Myocyte (in vitro differentiated cells): ENCODE measurements at places on chromosomes 4 and X. TPM values are rescaled to one million over a fixed set of nuclear protein-coding genes. Genes with fewer than 3 reads are reported as not detected.

- DNase-seq, result no peak
Observed at GRCh38 chrX:29024871-29025270, 437.6 kb downstream of the IL1RAPL1 start.

GRCh38 chr4:181264893-181265292, 978.3 kb upstream of the TENM3 start:
- no peak for DNase-seq

GRCh38 chrX:130560544-130560943, 158.8 kb downstream of the RBMX2 start:
- no peak for DNase-seq

Gene PGAM4
- not detected in 2 replicates for total RNA-seq

DNA sequence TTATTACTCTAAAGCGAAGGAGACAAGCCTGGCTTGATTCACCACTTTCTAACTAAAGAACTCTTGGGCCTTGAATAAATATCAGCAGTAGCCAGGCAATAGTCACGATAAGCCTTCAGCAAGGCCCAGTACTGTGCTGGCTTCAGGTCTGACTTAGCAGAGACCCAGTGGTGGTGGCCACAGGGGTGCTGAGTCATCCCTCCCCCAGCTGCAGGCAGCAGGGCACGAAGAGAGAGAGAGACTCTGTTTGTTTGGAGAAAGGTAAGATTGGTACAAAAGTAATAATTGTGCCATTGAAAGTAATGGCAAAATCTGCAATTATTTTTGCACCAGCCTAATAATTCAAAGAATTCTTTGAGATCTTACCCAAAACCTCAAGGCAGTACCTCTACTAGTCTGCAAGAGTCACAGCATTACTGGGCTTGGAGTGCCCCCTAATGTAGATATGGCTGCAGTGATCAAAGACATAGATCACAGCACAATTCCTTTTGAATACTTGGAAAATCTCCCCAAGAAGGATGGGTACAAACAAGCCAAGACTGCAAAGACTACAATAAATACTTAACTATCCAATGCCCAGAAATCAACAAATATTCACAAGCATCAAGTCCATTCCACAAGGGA, 159.5 kb upstream of the USP38 start:
- peak; percentile 72 for DNase-seq

GRCh38 chrX:39174241-39174771, 373.0 kb downstream of the MID1IP1 start:
- DNase-seq, result no peak

DNA sequence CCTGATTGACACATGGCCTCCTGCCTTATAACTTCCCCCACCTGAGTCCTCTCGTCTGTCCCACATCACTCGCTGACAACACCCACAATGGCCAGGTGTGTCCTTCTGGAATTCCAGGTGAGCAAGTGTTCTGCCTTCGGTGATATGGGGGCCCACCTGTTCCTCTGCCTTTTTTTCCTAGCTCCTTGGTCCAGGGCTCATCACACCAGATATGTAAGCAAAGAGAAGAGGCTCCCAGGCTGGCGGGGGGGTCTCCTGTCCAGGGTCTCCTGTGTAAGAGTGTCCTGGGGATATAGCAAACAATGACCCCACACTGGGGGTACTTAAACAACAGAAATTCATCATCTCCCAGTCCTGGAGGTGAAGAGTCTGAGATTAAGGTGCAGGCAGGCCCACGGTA, 25.2 kb downstream of the P2RY8 start:
- no peak for DNase-seq

Gene TMEM156
- not detected in 2 replicates for total RNA-seq

GRCh38 chr4:10320130-10320529, 137.1 kb downstream of the ZNF518B start:
- no peak for DNase-seq

Gene USO1
- total RNA-seq, result 170 and 199 TPM in 2 replicates

Gene DDIT4L
- total RNA-seq, result 4.5 and 9.6 TPM in 2 replicates

DNA sequence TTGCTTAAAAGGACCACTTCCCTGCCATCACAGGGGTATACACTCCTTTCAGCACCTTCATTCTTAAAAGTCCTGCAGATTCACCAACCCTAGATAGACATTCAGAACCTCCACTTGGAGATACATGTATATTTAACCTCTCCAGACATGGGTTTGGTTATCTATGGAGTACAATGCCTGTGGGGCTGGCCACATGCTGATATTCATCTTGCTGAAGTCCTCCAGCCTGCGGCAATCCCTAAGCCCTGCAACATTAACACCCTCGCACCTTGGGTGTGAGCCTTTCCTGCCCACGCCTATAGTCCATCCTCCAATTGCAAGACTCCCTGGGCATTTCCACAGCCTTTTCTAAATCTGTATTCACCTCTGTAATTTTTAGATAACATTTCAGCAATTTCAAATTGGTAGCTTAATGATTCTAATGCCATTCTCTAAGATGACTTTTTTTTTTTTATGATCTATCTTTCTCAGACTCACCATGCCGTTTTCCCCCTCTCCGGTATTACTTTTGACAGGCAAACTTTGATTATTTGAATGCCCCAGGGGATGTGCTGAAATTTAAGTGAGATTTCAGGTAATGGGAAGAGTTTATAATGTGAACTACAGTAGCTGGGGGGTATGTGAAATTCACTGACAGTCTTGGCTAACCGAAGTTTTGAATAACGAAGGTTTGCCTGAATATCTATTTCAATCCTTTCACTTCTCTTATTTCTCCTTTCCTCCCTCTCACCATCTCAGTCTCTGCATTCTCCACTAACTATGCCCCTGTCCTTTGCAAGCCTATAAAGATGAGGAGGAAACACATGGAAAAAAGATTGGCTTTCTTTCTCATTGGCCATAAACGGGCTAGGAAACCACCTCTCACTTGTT, 24.1 kb downstream of the CCDC149 start:
- no peak for DNase-seq
